ENCODE measurements at places on chromosomes 11 and 22.

DNA sequence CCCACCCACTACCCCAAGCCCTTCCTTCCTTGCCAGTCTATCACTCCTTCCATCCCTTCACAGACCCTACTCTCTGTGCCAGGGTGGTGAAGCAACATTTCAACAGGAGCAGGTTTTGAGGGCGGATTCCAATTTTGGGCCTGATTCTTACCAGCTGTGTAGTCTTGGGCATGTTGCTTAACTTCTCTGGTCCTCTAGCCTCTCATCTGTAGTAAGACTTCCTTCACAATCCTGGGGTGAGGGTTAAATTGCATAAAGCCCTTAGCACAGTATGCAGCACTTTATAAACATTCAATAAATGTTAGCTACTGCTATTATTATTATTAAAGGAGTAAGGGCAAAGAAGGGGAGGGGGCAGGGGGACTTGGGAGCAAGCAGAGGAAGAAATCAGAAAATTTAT is 5.0 kb upstream of the RNF185 start:
- DNase-seq: no peak

- no peak for DNase-seq
Observed at GRCh38 chr22:32850591-32851517, 49.3 kb downstream of the TIMP3 start.

DNA sequence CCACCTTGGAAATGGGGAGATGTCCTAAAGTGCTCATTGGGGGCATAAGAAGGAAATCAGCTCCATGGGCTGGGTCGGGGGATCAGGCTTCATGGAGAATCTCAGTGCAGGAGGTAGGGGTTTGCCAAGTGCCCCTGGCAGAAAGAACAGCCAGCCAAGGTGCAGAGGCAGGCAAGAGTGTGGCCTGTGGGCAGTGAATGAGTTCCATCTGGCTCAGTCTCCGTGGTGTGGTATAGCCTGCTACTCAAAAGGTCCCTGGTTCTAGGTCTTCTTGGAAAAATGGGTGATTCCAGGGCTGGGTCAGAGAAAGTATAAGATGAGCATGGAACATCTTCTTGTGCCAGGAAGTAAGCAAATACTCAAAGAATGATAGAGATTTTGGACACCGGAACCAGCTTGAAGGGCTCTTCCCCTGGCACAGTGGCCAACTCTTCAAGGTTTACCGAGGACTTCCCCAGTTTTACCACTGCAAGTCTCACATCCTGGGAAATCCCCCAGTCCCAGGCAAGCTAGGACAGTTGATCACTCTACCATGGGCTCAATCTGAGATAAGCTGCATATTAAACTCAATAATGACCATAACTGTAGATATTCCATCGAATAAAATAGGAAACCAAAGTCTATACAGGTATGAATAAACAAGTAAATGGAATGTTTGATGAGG is 10.6 kb upstream of the ARAP1 start:
- DNase-seq: no peak

- no peak for DNase-seq
Observed at GRCh38 chr11:3155216-3155615, 9.9 kb downstream of the OSBPL5 start.

GRCh38 chr11:66676282-66676919 is 1.3 kb downstream of the RBM4B start:
- no peak for DNase-seq

DNA sequence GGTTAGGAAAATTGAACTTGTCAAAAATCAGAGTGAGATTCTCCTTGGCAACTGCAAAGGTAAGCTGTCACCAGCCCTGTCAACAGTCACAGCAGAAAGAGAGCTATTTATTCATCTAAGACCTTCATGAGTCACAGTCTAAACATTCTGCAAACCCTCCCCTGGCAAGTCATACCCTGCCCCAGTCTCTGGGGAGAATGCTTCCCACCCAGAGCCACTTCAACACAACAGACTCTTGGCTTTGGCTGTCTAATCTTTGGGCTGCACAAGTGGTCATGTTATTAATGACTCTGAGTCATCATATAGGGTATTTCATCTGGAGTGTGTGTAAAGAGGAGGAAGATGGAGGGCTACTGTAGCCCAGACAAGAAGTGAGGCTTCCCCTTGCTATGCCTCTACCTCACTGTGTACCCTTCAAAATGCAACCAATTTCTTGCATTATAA is 153.4 kb downstream of the CCDC34 start:
- DNase-seq: no peak

- no peak for DNase-seq
Observed at GRCh38 chr11:17263769-17264168, 12.8 kb upstream of the NUCB2 start.
